Activated naive CD4-positive, alpha-beta T cell treated with anti-CD3 and anti-CD28 coated beads for 36 hours (primary cell): ENCODE measurements at places on chromosomes 1 and 21. TPM values are rescaled to one million over a fixed set of nuclear protein-coding genes. Genes with fewer than 3 reads are reported as not detected.

DNA sequence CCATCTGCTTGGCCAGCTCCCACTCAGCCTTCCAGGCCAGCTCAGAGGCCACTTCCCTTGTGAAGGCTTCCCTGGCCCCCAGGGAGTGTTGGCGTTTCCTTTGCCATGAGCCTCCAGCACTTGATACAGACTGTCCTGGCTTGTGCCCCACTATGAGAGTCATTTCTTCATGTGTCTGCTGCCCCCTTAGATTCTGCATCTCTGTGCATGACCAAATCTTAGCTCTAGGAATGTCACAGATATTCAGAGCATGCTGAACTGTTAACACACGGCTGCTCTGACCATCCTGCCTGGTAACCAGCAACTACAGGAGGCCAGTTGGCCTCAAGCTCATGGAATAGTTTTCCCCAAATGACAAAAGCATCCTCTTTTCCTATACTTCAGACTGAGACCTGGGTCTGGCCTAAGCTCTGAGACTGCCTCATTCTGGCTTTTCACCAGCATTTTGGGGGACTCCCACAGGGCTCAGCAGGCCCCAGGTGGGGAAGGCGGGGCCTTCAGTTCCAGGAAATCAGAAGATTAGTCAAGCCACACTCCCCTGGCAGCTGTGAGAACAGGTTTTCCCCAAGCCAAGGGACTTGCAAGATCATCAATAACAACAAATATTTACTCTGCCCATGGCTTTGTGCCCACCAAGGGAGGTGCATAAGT, 182.6 kb upstream of the EDN2 start:
- H3K27ac ChIP-seq: peak overlapping the region; percentile 83
- peak; percentile 94 for DNase-seq
- H3K36me3 ChIP-seq: no peaks in the 10 kb centered on the region
- H3K27me3 ChIP-seq: no peaks in the 10 kb centered on the region

DNA sequence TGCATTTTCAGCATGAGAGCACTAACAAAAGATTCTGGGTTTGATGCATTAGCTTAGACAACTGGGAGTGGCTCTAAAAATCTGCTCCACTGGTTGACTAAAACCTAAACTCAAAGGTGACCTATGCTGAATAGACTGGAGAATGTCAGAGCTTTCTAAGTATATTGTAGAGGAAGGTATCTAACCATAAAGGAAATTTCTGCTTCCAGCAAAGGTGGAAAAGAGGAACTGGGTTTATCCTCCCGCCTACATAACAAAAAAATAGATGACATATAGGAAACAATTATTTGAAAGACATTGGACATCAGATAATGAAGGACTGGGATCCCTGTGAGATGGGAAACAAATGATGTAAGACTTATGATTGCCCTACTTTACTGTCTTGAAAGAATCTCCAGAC, 35.8 kb upstream of the CR2 start:
- H3K27ac ChIP-seq: no peak overlapping the region
- peaks cover 15% of the 10 kb centered on the region for H3K4me1 ChIP-seq
- DNase-seq: no peak
- H3K36me3 ChIP-seq: no peaks in the 10 kb centered on the region
- no peaks in the 10 kb centered on the region for H3K27me3 ChIP-seq

GRCh38 chr1:64490213-64490818, 20.4 kb downstream of the CACHD1 start:
- DNase-seq: peak; percentile 13
- H3K4me1 ChIP-seq: peaks cover 29% of the 10 kb centered on the region
- no peaks in the 10 kb centered on the region for H3K36me3 ChIP-seq
- peaks cover 2% of the 10 kb centered on the region for H3K27me3 ChIP-seq
- no peak overlapping the region for H3K4me3 ChIP-seq

DNA sequence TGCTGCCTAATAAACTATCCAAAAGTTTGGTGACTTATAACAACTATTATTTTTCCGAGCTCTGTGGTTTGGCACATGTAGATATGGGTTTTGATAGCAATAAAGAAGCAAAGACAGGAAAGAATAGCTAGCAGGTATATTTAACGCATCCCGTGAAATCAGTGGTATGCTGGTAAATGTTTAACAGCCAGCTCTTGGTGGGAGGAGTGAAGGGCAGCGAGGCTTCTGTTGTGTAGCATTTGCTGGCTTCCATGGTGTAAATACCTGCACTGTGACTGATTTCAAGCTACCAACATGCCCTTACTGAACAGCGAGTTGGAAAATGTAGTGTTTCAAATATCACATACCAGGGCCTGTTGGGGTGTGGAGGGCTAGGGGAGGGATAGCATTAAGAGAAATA, 291.0 kb downstream of the PRDM2 start:
- H3K4me1 ChIP-seq: no peaks in the 10 kb centered on the region
- no peak overlapping the region for H3K27ac ChIP-seq
- no peak overlapping the region for H3K4me3 ChIP-seq
- H3K27me3 ChIP-seq: peaks cover 34% of the 10 kb centered on the region
- H3K36me3 ChIP-seq: no peaks in the 10 kb centered on the region

Gene CASQ2
- not detected for total RNA-seq

Gene S100A5
- total RNA-seq: 0.93 TPM
